ENCODE measurements at places on chromosomes 12 and 14.

GRCh38 chr12:116066381-116067230 lies 210.9 kb downstream of the MED13L start:
- peak; percentile 49 for DNase-seq

GRCh38 chr12:52211716-52212585 lies 20.1 kb upstream of the KRT80 start:
- DNase-seq, result no peak

- DNase-seq, result peak; percentile 91
These were observed 112.3 kb upstream of the BCL2L14 start for GRCh38 chr12:11958221-11959091.

DNA sequence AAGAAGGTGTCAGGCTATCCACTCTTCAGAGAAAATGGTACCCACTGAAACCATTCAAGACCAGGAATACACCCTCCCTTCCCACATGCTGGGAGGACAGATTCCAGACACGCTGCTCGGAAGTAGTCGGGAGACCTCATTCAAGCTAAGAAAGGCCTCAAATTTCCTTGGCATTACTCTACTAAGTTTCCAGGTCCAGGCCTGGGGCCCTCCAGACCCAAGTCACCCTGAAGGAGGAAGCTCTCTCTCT lies 27.1 kb upstream of the RPLP0 start:
- DNase-seq, result no peak

- no peak for DNase-seq
These were observed 18.5 kb upstream of the MLXIP start for GRCh38 chr12:122060081-122060501.

DNA sequence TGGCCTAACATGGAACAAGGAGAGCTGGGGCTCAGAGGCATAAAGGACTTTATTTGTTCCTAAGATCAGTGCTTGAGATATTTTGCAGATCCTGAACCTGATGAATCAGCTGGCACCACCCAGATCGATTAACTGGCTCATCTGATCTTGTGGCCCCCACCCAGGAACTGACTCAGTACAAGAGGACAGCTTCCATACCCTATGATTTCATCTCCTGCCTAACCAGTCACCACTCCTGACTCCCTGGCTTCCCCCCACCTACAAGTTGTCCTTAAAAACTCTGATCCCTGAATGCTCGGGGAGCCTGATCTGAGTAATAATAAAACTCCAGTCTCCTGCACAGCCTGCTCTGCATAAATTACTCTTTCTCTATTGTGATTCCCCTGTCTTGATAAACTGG lies 5.1 kb downstream of the C12orf56 start:
- peak; percentile 70 for DNase-seq

- DNase-seq, result no peak
These were observed 64.2 kb upstream of the DICER1 start for GRCh38 chr14:95221531-95221930.

DNA sequence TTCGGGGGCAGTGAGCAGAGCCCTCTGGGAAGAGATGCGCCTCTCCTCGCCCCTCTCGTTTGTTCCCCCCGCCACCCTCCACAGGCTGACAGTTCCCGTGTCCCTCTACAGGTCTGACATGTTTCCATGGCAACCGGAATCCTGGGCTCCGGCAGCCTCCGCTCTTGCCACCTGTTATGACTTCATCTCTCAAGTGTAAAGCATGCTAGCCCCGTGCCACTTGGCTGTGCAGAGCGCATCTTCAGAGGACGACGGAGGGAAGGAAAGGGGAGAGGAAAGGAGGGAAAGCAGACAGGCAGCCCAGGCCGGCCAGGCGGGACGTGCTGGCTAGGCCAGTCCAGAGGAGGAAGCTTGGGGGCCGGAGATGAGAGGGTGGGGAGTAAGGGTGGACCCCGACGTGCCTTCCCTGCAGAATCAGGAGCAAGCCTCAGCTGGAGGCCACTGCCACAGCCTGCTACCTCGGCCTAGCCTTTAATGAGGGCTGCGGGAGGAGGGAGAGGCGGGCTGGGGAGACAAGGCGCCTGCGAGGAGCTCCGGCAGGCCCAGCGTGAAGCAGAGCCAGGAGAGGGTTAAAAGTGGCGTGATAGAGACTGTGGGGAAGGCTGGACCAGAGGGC lies 214.3 kb downstream of the DPF3 start:
- DNase-seq, result no peak

GRCh38 chr12:130139567-130140421 lies 22.5 kb upstream of the FZD10 start:
- DNase-seq, result no peak

DNA sequence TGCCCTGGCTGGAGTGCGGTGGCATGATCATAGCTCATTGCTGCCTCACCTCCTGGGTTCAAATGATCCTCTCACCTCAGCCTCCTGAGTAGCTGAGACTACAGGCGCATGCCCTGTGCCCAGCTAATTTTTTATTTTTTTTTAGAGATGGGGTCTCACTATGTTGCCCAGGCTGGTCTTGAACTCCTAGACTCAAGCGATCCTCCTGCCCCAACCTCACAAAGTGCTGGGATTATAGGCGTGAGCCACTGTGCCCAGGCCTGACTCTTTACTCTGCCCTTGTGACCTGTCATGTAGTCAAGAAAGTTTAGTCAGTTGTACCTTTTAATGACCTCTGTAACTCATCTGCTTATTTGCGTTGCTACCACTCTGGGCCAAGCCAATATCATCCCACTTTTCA lies 55.7 kb downstream of the PROX2 start:
- no peak for DNase-seq

GRCh38 chr12:86015026-86015425 lies 140.9 kb downstream of the NTS start:
- no peak for DNase-seq

All from EL (cell line).